ENCODE measurements at places on chromosomes 12 and 14. TPM values are rescaled to one million over a fixed set of nuclear protein-coding genes. Genes with fewer than 3 reads are reported as not detected.

DNA sequence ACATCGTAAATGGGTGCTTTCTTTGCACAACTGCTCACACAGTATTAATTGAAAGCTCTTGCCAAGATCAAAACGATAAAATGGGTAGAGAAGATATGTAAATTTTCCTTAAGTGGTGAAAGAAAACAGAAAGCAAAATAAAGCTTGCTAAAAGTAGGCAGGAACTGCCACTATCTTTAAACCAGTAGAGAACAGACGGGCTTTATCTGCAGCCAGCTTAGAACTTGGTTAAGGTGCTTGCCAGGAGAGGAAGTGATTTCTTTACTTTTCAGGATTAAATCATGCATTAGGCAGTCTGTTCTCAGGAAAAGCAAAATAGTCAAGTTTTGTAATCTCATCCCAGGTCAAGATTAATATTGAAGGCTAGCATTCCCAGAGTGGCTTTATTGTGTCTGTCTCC lies 56.9 kb upstream of the CCDC175 start:
- DNase-seq = no peak
- H3K4me1 ChIP-seq = no peaks in the 10 kb centered on the region
- no peak overlapping the region for H3K27ac ChIP-seq
- peaks cover 3% of the 10 kb centered on the region for H3K27me3 ChIP-seq
- H3K4me3 ChIP-seq = no peak overlapping the region
- H3K36me3 ChIP-seq = no peaks in the 10 kb centered on the region

DNA sequence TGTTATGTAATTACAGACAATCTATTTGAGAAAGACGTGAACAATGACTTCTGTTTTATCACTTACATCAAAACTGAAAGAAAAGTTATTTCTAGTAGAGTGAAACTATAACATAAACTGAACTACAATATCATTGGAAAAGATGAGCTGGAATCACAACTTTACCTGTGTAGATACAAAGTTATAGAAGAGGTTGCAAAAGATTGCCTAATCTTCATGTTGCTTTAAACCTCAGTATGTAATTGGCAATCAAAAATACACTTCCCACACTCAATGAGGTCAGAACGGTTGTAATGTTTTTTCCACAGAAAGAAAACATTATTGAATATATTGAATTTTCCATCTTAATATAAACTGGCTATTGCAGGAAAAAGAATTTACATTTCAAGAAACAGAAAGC lies 37.7 kb upstream of the GXYLT1 start:
- no peak overlapping the region for H3K27ac ChIP-seq
- H3K27me3 ChIP-seq = no peaks in the 10 kb centered on the region
- no peaks in the 10 kb centered on the region for H3K4me1 ChIP-seq
- no peak overlapping the region for H3K4me3 ChIP-seq
- DNase-seq = no peak
- H3K36me3 ChIP-seq = peaks cover 2% of the 10 kb centered on the region

GRCh38 chr14:70152704-70153103 lies 36.0 kb downstream of the SLC8A3 start:
- H3K27ac ChIP-seq = no peak overlapping the region
- no peak overlapping the region for H3K4me3 ChIP-seq
- H3K36me3 ChIP-seq = no peaks in the 10 kb centered on the region

GRCh38 chr12:113820309-113820708 lies 145.8 kb downstream of the RBM19 start:
- DNase-seq = no peak
- H3K27ac ChIP-seq = no peak overlapping the region
- no peaks in the 10 kb centered on the region for H3K27me3 ChIP-seq
- H3K4me1 ChIP-seq = no peaks in the 10 kb centered on the region

DNA sequence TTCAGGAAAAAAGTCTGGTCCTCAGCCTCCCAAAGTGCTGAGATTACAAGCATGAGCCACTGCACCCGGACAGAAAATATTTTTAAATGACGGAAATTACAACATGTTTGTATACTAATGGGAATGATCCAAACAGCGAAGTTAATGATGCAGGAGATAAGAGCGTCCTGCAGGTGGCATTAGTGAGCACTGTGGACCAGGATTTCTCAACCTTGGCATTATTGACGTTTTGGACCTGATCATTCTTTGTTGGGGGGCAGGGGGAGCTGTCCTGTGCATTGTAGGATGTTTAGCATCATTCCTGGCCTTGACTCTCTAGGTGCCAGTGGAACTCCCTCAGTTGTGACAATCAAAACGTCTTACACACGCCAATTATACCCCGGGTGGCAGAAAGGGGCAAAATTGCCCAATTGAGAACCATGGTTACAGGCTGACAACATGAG lies 34.1 kb downstream of the SCFD1 start:
- no peaks in the 10 kb centered on the region for H3K27me3 ChIP-seq
- no peak overlapping the region for H3K27ac ChIP-seq
- H3K4me1 ChIP-seq = no peaks in the 10 kb centered on the region
- H3K36me3 ChIP-seq = peaks cover 41% of the 10 kb centered on the region
- H3K4me3 ChIP-seq = no peak overlapping the region

DNA sequence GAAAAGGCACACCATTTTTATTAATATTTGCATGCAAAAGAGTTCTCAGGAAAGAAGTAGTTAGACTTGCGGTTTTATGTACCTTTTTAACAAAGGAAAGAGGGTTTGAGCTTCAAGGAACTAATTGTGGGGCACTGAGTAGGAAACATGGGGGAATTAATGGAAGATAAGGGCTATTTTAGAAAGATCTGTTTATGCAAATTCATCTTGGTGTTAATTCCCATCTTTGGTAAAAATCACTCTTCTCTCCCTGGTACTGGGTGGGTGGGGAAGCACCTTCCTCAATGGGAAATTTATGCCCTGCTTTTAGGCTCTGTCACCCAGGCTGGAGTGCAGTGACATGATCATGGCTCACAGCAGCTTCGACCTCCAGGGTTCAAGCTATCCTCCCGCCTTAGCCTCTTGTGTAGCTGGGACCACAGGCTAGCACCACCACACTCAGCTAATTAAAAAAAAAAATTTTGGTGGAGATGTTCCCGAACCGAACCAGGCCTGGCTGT lies 30.1 kb upstream of the RESF1 start:
- no peak overlapping the region for H3K4me3 ChIP-seq
- no peak for DNase-seq
- H3K4me1 ChIP-seq = no peaks in the 10 kb centered on the region
- no peak overlapping the region for H3K27ac ChIP-seq
- no peaks in the 10 kb centered on the region for H3K36me3 ChIP-seq

GRCh38 chr12:42130672-42131402 lies 13.8 kb downstream of the GXYLT1 start:
- H3K36me3 ChIP-seq = no peaks in the 10 kb centered on the region
- H3K27me3 ChIP-seq = no peaks in the 10 kb centered on the region
- peak overlapping the region; percentile 90 for H3K27ac ChIP-seq
- peak; percentile 78 for DNase-seq

DNA sequence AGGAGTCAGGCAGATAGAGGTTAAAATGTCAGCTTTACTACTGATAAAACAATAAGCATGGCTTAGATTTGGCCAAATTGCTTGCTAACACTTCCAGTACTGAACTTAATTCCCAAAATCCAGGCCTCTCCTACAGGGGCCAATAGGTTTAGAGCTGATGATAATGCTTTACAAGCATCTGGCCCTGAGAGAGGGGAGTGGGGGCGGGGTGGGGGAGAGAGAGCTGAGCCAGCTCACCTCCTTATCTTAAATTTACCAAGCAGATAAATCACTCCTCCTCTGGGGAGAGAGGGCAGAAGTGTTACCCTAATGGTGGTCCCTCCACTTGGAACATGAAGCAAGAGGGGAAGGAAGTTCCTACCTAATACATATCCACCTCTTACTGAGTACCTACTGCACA lies 182.2 kb upstream of the CRY1 start:
- H3K4me3 ChIP-seq = no peak overlapping the region
- H3K4me1 ChIP-seq = peaks cover 2% of the 10 kb centered on the region
- H3K27ac ChIP-seq = no peak overlapping the region
- no peak for DNase-seq
- H3K27me3 ChIP-seq = no peaks in the 10 kb centered on the region

- H3K36me3 ChIP-seq = peaks cover 5% of the 10 kb centered on the region
- H3K27me3 ChIP-seq = no peaks in the 10 kb centered on the region
- H3K4me3 ChIP-seq = no peak overlapping the region
- DNase-seq = no peak
- no peaks in the 10 kb centered on the region for H3K4me1 ChIP-seq
- H3K27ac ChIP-seq = no peak overlapping the region
These were observed 88.4 kb downstream of the PCNX1 start for GRCh38 chr14:70995671-70996070.

DNA sequence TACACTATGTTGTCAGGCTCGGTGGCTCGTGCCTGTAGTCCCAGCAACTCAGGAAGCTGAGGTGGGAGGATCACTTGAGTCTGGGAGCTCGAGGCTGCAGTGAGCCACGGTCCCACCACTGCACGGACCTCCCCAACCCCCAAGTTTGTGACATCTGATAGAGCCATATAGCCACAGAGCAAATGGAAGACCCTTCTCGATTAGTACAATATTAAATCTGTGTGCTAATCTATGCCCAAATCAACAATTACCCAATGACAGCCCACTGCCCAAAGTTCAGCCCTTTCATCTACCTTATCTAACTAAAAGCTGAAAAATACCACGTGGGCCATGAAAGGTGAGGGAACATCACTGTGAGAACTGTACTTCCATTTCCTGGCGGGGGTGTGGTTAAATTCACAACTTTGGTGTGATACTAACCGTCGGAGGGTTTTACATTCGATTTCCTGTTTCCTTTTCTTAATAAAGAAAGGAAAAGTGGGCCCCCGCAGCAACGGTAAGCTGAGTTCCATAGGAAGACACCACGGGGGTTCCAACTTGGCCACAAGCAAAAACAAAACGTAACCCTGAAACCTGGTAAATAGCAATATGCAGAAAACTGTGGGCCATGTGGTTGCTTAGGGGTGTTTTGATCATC lies 31.2 kb upstream of the FOS start:
- no peaks in the 10 kb centered on the region for H3K36me3 ChIP-seq
- H3K27ac ChIP-seq = no peak overlapping the region
- no peaks in the 10 kb centered on the region for H3K4me1 ChIP-seq
- DNase-seq = no peak

DNA sequence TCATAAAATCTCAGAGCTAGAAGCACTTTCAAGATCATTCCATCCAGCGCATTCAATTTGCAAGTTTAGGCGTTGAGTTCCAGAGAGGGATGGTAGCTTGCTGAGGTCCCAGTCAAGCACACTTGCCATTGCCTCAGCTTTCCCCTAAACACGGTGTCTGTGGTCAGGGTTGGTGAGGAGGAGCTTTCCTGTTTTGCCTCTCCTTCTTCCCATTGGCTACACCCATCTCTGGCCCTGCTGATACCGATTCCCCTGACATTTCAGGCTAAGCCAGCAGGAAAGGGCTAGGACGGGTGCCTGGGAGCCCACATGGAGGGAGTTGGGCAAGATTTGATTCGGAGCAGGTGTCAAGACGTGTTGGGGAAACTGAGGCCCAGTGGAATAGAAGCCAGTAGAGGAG lies 9.1 kb downstream of the NFATC4 start:
- H3K36me3 ChIP-seq = peaks cover 12% of the 10 kb centered on the region
- H3K4me1 ChIP-seq = no peaks in the 10 kb centered on the region
- H3K4me3 ChIP-seq = no peak overlapping the region
- no peak overlapping the region for H3K27ac ChIP-seq

- H3K27ac ChIP-seq = no peak overlapping the region
- H3K27me3 ChIP-seq = peaks cover 5% of the 10 kb centered on the region
- no peaks in the 10 kb centered on the region for H3K4me1 ChIP-seq
- H3K4me3 ChIP-seq = no peak overlapping the region
- DNase-seq = no peak
These were observed 3.3 kb upstream of the RPH3A start for GRCh38 chr12:112788205-112788604.

DNA sequence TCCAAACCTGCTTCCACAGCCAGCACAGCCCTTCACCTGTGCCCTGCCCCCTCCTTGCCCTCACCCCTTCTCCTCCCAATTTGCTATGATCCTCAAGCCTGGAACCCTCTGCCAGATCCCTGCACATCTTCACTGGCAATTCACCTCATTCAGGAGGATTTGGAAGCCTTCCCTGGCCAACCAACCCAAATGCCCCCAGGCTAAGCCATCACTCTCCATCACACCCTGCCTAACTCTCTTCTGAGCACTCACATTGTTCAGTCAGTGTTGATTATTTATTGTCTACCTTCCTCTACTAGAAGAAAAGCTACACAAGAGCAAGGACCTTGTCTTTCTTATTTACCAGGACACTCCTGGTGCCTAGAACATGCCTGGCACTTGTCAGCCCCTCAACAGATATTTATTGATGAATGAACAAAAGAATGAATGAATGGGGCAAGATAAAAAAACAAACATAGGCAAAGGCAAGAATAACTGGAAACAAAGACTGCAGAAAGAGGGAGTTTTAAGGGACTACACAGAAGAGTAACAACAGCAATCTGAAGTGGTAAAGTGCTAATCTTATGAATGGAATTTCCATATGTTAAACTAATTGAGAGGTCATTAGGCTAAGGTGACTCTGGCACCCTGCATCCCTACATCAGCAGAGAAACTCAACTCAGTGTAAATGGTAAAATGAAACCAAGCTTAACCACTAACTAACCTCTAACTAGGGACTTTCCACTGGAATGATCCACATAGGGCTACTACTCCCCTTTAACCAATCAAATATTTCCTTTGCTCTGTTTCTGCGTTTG lies 33.4 kb downstream of the TMTC1 start:
- H3K36me3 ChIP-seq = no peaks in the 10 kb centered on the region
- H3K27ac ChIP-seq = no peak overlapping the region
- no peak for DNase-seq
- H3K4me3 ChIP-seq = no peak overlapping the region
- no peaks in the 10 kb centered on the region for H3K4me1 ChIP-seq
- no peaks in the 10 kb centered on the region for H3K27me3 ChIP-seq

DNA sequence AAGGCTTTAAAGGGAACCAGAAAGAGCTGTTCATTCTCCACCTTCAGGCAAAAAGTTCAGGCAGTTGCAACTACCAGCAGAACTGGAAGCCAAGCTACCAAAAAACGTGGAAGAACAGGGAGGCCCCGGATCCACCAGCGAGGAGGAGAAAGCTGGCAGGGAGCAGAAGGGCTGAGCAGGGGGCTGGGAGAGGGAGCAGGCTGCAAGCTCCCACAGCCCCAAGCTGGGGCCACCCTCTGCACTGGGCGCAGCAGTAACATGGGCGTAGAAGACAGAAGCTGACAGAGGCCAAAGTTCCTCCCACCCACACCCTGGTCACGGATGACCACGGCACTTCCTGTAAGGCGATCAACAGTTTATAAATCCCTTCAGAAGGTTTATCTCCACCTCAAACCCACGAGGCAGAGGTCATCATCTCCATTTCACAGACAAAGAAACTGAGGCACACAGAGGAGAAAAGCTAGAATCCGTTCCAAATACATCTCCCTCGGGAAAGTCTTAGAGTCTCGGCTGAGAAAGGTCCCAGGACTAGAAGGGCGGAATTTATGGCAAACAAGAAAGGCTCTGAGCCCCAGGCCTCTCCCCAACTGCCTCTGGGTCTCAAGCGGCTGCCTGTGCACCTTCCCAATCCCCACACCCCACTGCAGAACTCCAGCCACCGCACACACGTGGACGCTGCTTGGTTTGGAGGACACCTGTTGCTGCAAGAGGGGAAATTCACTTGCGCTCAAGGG lies 1.8 kb downstream of the CCDC85C start:
- H3K36me3 ChIP-seq = no peaks in the 10 kb centered on the region
- peak overlapping the region; percentile 58 for H3K4me3 ChIP-seq
- H3K4me1 ChIP-seq = peaks cover 30% of the 10 kb centered on the region
- no peak overlapping the region for H3K27ac ChIP-seq

Gene MFAP5
- total RNA-seq = 86.4 TPM

Gene PEBP1
- total RNA-seq = 127 TPM

Gene RNU6-8
- total RNA-seq = not detected

Gene ERO1A
- total RNA-seq = 80.5 TPM

Gene LGMN
- total RNA-seq = 278 TPM

Gene GPR137C
- total RNA-seq = 1.1 TPM

Gene SLC2A3
- total RNA-seq = 389 TPM

Gene TUNAR
- 0.50 TPM for total RNA-seq

Gene RFLNA
- 1.8 TPM for total RNA-seq
